ENCODE measurements at places on chromosomes 7 and 10.
A peak's percentile ranks its signal among the peaks of the same experiment; 100 is the strongest.

DNA sequence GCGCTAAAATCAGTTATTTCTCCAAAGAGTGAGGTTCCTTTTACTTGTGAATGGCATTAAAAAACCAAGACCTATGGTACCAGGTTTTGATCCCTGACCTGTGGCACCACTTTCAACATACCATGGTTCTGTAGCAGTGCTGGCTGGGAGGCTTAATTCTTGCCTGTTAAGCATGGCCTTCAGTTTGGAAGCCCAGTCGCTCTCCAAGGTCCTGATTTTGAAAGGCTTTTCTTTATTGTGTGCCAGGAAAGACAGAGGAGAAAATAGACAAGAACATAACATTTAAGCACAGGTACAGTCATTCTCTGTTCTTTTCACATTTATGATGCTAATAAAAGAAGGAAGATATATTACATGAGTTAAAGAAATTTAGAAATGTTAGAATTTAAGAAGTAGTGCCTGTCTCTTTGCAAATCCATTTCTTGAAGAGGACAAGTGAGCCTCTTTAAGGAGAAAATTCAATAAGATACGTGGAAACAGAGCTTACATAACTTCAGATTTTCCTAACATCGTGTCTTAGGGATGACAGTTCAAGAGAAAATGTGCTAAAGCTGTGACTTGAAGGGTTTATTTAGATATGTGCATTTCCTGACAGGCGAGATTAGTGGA lies 357.6 kb downstream of the DPP6 start:
- no peak for DNase-seq

- no peak for DNase-seq
Measured at GRCh38 chr7:38542156-38542555, 89.0 kb downstream of the AMPH start.

GRCh38 chr10:103244666-103245271 lies 918 bp upstream of the RPEL1 start:
- DNase-seq = peak; percentile 36

DNA sequence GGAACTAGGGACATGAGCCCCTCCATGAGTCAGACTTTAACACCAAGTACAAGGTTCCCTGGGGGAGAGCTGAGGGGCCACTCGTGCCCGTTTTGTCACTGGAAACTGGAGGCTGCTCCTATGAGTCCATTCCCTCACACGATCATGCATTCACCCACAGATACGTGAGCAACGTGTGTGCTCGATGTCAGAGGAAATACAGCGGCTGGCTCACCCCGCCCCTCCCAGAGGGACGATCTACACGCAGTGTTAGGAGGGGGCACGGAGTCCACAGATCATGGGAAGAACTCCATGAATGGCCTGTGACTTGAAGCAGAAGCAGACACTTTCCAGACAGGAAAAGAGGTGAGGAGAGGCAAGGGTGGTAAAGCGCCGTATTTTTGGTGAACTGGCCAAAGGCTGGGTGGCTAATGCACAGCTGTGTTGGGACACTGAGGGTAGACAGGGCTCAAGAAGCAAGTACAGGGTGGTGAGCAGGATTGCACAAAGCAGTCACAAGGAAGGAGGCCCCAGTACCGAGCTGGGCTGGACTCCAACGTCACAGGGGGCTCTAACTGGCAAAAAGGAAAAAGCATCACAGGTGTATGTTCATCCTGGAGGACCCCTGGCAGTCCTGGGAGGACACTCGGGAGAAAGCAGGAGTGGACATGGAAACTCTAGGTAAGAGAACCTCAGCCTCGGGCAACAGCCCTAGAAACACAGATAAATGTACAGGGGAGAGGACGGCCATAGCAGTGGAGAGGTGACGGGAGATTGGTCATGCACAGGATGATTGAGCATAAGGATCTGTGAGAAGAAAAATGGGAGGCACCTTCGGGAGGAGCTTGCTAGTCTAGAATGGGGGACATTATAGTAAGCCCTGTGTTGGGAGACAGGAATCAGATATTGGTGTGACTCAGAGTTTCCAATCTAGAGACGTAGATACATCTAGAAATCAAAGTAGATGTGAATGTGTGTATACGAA lies 41.2 kb downstream of the TNS3 start:
- no peak for DNase-seq

DNA sequence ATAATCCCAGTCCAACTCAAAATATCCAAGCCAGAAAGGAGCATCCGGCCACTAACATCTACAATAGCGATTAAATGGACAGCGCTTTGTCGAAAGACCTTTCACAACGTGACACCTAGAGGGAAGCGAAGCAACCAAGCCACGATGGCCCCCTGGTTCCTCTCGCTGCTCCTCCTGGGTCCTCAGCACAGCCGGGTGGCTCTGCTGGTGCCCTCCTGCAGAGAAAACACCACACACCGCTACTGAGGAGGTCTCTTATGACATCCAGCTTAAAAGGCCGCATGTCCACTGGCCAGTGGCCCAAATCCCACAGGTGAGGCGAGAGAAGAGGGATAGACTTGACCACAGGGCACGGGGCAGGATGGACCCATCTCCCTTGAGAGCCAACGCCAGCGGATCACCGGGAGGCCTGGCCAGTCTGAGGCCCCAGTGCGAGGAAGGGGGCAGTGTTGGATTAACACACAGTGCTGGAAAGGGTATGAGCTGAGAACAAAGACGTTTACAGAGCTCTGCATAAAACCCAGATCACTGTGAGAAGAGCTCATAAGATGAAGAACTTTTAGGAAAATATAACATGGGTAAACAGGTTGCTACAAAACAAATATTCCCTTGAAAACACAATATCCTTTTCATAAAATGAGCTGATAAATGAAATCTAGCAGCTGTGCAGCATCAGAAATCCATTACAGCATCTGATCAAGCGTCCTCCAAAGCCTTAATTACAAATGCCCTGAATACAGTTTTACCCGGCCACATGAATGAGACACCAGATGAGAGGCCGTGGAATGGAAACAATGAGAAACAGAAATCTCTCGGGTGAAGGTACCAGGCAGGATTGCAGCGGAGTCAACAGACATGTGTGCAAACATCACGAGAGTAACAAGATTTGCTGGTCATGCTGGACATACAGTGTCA lies 236.7 kb downstream of the DIP2C start:
- no peak for DNase-seq

- no peak for DNase-seq
Measured at GRCh38 chr10:78332012-78332411, 298.3 kb downstream of the RPS24 start.

GRCh38 chr10:120459185-120459584 lies 2.2 kb downstream of the PLPP4 start:
- no peak for DNase-seq

- DNase-seq = peak; percentile 62
Measured at GRCh38 chr7:117119192-117119924, 166.1 kb downstream of the ST7 start.

- no peak for DNase-seq
Measured at GRCh38 chr7:134448356-134449229, 10.3 kb downstream of the AKR1B1 start.

GRCh38 chr10:69363666-69364065 lies 53.1 kb downstream of the TACR2 start:
- DNase-seq = no peak

GRCh38 chr7:30697719-30698460 lies 15.6 kb upstream of the CRHR2 start:
- no peak for DNase-seq

DNA sequence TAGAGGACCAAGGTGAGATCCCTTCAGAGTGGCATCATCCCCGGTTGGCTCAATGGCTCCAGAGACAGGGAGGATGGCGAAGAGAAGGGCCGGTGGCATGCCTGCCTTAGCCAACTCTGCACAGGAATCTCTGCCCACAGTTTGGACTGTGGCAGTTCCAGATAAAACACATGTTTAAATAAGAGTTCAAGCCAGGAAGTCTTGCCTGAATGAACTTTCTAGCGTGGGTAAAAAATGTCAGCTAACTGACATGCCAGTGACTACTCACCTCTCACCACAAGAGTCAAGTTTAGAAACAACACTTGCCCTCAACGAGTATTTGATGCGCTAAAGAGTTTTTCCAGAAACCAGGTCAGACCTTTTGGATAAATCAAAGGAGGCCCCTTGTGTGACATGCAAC lies 3.0 kb downstream of the NOD1 start:
- no peak for DNase-seq

DNA sequence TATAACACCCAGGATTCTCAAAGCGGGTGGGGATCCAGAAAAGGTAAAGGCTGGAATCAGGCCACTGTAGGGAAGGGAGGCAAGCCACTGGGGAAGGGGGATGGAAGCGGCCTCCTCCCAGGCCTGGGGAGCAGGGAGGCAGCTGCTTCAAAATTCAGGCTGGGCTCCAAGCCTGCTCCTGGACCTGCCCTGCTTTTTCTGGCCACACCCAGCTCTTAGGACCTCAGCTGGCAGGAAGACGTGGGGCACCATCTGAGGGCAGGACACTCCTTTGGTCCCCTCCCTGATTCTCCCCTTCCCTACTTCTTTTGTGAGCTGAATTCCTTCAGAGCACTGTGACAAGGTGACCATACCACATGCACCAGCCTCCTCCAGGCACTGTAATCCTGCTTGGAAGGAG lies 4.6 kb upstream of the LBX1 start:
- DNase-seq = no peak

- no peak for DNase-seq
Measured at GRCh38 chr7:26563406-26563805, 271.7 kb downstream of the SNX10 start.

Measured in activated CD8-positive, alpha-beta memory T cell treated with anti-CD3 and anti-CD28 coated beads for 1 hour (primary cell).